ENCODE measurements at places on chromosomes 12 and 14.

GRCh38 chr12:110165540-110166159 lies 41.5 kb downstream of the IFT81 start:
- peak; percentile 44 for DNase-seq

DNA sequence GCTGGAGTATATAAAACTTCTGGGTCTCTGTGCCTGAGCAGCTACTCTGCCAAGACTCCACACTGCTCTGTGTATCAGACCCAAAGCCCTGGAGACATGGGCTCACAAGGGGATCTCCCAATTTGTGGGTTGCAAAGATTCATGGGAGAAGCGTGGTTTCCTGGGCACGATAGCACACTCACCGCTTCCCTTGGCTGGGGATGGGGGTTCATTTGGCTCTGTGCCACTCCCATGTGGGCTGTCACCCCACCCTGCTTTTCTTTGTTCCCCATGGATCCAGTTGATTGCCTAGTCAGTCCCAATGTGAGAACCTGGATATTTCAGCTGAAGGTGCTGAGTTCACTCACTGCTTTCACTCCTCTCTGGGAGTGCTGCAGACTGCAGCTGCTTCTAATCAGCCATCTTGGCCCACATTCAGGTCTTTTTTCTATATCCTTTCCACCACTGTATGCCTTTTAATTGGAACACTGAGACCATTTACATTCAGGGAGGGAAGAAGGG lies 40.0 kb upstream of the PCNX4 start:
- DNase-seq = no peak

DNA sequence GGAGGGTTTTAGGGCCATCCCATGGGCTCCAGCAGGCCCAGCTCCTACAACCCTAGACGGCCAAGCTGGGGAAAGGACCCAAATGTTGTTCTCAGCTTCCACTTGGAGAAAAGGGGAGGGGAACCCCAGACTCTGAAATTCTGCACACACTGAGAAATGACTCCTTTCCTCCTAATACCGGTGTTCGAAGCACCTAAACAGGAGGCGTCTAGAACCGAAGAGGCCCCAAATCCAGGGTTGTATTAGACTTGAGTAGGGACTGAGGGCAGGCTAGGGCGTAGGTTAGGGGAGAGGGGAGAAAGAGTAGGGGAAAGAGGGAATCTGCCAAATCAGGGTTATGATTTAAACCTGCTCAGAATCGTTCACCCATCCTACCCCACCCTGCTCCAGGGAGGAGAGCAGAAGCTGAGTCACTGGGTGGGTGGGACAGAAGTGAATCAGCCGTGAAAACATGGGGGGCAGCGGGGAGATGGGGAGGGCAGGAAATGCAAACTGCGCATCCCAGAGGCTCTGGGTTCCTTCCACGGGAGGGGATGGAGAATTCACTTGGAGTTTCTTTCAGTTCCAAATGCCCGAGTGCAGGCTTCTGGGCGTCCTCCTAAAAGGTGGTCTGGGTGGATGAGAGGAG lies 1.0 kb downstream of the IGFBP6 start:
- no peak for DNase-seq

- DNase-seq = no peak
Observed at GRCh38 chr14:26124896-26125438, 472.9 kb downstream of the NOVA1 start.

- DNase-seq = no peak
Observed at GRCh38 chr12:104475271-104475670, 18.5 kb downstream of the CHST11 start.

DNA sequence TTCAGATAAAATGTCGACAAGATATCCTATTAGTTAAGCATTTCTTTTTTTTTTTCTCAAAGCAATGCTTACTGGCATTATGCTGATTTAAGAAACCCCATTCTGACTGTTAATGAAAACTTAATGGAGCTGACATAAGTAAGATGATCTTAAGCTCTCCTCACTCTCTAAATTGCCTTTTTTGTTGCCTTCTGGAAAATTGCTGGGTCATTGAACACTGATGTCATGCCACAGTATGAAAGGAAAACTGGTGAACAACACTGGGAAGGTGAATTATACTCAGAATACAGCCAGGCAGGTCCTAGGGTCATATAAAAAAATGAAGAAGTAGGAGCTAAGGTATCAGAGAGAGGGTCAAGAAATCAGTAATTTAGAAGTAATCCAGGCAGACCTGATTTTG lies 179.9 kb downstream of the BTG1 start:
- no peak for DNase-seq

GRCh38 chr12:26853303-26854030 lies 20.5 kb upstream of the ITPR2 start:
- peak; percentile 47 for DNase-seq

DNA sequence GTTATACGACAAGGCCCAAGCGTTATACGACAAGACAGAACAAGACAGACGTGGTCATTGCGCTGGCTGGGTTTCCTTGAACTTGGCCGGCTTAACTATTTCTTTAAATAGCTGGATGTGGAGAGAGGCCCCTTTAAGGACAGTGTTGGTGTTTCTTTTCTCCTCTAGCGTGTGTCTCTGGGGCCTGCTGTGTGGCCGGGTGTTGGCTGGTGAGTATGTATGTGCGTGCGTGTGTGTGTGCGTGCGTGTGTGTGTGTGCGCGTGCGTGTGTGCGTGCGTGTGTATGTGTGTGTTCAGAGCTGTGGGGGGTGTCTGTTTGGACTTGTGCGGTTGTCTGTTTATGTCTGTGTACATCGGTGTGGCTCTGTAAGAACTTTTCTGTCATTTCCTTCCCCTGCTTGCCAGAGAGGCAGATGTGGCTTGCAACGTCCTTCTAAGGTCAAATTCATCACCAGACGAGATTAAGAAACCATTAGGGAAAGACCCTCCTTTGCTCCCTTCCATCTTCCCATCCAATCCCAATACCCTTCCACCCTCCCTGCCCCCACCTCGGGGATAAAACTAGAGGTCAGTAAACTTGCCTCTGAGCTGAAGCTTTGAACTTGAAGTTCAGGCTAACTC lies 78.6 kb upstream of the TBX3 start:
- DNase-seq = no peak

DNA sequence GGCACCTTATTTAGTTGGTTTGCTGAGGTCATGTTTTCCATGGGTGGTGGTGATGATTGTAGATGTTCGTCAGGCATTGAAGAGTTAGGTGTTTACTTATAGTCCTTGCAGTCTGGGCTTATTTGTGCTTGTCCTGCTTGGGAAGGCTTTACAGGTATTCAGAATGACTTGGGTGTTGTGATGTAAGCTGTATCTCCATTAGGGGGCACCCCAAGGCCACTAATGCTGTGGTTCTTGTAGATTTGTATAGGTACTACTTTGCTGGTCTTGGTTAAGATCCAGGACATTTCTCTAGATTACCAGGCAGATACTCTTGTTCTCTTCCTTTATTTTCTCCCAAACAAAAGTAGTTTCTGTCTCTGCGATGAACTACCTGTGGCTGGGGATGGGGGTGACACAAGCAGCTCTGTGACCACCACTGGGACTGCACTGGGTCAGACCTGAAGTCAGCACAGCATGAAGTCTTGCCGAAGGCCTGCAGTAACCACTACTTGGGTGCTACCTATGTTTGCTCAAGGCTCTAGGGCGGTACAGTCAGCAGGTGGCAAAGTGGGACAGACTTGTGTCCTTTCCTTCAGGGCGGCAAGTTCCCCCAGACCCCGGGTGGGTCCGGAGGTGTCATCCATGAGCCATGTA lies 35.8 kb upstream of the FBXO33 start:
- DNase-seq = no peak

- DNase-seq = no peak
Observed at GRCh38 chr12:124877423-124877822, 13.8 kb upstream of the SCARB1 start.

DNA sequence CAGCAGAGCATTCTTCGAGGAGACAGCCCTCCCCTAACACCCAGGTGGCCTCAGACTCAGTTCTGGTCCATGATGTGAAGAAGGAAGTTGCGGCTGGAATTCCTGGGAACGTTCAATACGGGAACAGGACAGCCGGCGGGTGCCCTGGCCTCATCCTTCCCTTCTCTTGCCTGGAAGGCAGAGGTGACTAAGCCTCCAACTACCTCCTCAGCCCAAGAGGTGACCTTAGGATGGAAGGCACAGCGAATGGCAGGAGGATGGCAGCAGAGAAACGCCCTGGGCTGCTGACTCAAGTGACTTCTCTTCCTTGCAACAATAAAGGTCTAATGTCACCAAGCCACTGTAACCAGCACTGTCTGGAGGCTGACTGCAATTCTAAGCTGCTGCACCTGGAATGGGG lies 36.1 kb downstream of the DHX37 start:
- DNase-seq = no peak

DNA sequence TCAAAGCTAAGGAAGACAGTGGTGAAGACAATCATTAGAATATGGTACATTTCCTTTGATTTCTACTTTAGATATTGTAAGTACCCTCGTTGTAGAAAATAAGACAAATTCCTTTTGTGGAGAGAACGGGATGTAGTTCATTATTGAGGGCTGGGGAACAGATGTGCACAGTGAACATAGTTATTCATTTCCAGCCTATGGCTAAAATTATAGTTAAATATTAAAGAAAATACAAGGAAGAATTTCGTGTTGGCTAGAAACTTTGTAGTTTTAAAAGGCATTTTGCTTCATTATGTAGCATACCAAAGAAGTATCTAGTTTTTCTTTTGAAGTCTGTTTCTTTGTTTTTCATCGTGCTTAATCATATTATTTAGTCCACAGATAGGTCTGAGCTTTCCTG lies 201.8 kb downstream of the ESR2 start:
- DNase-seq = no peak

DNA sequence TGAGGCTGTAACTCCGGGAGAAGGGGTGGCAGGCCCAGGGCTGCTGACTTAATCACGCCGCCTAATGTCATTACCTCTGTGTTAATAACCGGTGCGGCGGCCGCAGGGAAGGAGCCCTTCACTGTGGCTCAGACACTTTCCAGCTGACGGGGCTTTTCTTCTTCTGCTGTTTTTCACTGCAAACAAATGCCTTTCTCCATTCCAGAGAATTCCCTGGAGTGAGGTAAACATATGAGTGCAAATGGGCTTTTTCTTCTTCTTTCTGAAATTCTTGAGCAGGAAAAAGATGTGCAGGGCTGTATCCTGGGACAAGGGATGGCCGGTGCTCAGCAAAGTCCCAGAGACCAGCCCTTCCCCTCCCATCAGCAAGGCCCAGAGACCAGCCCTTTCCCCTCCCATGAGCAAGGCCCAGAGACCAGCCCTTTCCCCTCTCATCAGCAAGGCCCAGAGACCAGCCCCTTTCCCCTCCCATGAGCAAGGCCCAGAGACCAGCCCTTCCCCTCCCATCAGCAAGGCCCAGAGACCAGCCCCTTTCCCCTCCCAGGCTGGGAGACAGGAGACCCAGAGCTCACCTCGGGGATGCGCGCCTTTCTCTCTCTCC lies 33.4 kb upstream of the FAM181A start:
- DNase-seq = no peak

GRCh38 chr14:73057944-73058223 lies 450 bp upstream of the RBM25 start:
- DNase-seq = no peak

DNA sequence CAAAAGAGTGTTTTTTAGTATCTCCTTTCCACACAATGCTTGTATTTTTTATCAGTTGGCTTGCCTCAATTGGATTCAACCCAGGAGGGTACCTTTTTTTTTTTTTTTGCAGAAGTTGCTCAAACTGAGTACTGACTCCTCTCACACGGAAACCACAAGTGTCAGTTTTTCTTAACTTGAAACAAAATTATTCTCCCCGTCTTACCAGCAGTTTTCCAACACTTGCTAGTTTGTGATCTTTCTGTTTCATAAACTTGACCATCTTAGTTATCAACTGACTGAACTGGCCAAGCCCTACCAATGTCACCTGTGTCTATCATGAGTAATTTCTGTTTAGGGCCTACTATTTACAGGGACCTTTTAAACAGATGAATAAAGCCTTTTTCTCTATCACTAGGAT lies 34.1 kb upstream of the ITPR2 start:
- DNase-seq = peak; percentile 29

DNA sequence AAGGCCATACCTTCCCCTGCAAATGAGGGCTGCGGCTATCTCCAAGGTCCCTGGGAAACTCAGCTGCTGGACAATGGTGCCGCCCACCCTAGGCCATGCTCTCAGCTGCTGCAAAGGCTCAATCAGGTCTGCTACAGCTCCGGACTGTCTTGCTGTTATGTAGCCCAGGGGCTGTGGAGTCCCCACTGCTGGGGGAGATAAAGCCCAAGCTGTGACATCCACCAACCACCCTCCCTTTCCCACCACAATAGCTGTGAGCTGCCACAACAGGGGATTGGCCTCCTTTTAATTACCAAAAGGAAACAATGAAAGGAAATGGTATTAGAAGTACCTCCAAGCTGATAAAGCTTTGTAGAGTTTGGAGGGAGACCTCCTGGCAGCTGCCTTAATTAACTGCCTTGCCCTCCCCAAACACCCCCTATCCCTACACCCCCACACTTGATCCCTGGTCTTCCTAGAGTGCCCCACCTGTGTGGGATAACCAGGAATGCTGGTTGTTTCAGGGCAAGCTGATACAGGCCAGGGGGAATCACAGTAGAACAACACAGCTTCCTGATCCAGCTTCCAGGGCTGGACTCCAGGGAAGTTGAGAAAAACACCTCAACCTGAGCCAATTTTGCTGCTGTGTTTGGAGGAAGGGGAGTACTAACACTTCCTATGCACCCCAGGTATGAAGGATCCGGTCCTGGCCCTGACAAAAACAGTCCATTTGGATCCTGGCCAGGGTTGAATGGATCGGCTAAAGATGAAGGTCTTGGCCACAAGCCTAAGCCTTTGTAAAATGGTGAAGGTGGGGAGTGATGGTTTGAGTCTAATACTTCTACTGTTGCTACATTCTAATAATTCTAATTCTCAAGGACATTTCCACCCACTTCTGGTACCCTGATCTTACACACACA lies at the start of gene VWF:
VWF (minus strand) TSS at position 260 of the 899 bp plus-strand sequence. CDS start 1,474 bp downstream, outside the sequence.
- no peak for DNase-seq

DNA sequence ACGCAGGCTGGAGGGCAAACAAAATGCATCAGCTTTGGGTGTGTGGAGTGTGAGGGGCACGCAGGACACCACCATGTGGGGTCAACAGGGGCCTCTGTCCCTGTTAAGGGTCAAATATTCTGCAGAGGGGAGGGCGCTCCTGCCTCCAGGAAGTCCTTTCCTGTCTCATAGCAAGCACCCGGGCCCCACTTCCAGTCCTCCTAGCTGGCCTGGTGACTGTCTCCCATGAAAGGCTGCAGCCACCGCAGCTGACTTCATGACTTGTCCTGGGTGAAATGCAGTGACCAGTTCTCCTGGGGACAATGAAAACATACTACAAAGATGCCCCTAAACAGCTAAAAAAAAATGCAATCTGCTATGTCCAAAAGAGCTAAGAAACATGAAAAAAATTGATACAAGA lies 53.6 kb downstream of the LGMN start:
- DNase-seq = no peak

- DNase-seq = no peak
Observed at GRCh38 chr14:68082698-68083291, 263.2 kb downstream of the RAD51B start.

DNA sequence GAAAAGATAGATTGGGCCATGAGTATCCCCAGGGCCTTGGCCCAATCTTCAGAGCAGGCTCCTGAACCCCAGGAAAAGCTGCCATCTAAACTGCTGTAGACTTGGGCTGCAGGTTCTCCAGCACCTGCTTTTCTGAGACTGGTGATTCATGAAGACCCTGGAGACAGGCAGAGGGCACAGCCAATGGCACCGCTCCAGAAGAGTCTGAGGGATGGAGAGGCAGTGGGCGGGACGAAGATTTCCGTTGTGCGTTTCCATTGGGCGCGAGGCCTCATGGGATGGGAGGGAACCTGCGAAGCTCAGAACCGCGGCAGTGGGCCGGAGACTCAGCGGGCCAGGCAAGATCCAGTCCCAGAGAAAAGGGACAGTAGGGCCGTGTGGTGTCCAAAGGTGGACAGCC lies 375.1 kb downstream of the IPO8 start:
- DNase-seq = no peak
